Dermis microvascular lymphatic vessel endothelial cell (primary cell): ENCODE measurements at places on chromosomes 4 and X. TPM values are rescaled to one million over a fixed set of nuclear protein-coding genes. Genes with fewer than 3 reads are reported as not detected.

The IDUA gene
- 5.4 and 10.5 TPM in 2 replicates for total RNA-seq

The ATP6AP2 gene
- total RNA-seq = 78.1 and 95.2 TPM in 2 replicates

The HAND2 gene
- total RNA-seq = not detected in 2 replicates

The HMGN5 gene
- 0.39 and 1.1 TPM in 2 replicates for total RNA-seq

The ERVMER34-1 gene
- under 0.01 TPM in 2 replicates for total RNA-seq

The SYAP1 gene
- 22.4 and 30.4 TPM in 2 replicates for total RNA-seq

The GYG2 gene
- total RNA-seq = 0.51 and 1.0 TPM in 2 replicates

The UNC5C gene
- total RNA-seq = not detected in 2 replicates

The NOX1 gene
- not detected in 2 replicates for total RNA-seq

The F8 gene
- 8.9 and 31.0 TPM in 2 replicates for total RNA-seq

The ADH6 gene
- total RNA-seq = not detected in 2 replicates

The CT45A9 gene
- not detected in 2 replicates for total RNA-seq

The CPE gene
- total RNA-seq = 0.26 and 0.89 TPM in 2 replicates

The FAM241A gene
- 9.0 and 10.3 TPM in 2 replicates for total RNA-seq

The SLC7A11 gene
- total RNA-seq = 6.4 and 17.3 TPM in 2 replicates

The HSFX4 gene
- not detected in 2 replicates for total RNA-seq

The C1QTNF7 gene
- not detected in 2 replicates for total RNA-seq

The GPR82 gene
- not detected in 2 replicates for total RNA-seq

The TMEM154 gene
- 0.63 and 1.8 TPM in 2 replicates for total RNA-seq

The NXF2 gene
- not detected in 2 replicates for total RNA-seq

The HMX1 gene
- total RNA-seq = under 0.01 TPM in 1 of 2 replicates, not detected in the other

The FRG2 gene
- total RNA-seq = not detected in 2 replicates

The RNF212 gene
- 0.25 and 0.39 TPM in 2 replicates for total RNA-seq

The DKK2 gene
- total RNA-seq = not detected in 2 replicates

The SPANXB1 gene
- total RNA-seq = not detected in 2 replicates

The FHIP1A gene
- 0.39 and 0.76 TPM in 2 replicates for total RNA-seq

The MAB21L2 gene
- total RNA-seq = 0.13 and 1.3 TPM in 2 replicates

The ARR3 gene
- total RNA-seq = not detected in 2 replicates

The CC2D2A gene
- total RNA-seq = 3.2 and 3.4 TPM in 2 replicates

The TMPRSS11F gene
- not detected in 2 replicates for total RNA-seq

The DRP2 gene
- total RNA-seq = under 0.01 and 0.13 TPM in 2 replicates

The NSDHL gene
- 13.9 and 15.5 TPM in 2 replicates for total RNA-seq

The GUCY1B1 gene
- total RNA-seq = 7.3 and 8.7 TPM in 2 replicates

The TRPC3 gene
- total RNA-seq = under 0.01 TPM in 1 of 2 replicates, not detected in the other

The NRK gene
- 0.25 and 0.26 TPM in 2 replicates for total RNA-seq

The HTR2C gene
- total RNA-seq = not detected in 2 replicates

The DCAF12L2 gene
- total RNA-seq = not detected in 2 replicates

The GPRASP2 gene
- 8.6 and 11.4 TPM in 2 replicates for total RNA-seq

The WNK3 gene
- 0.13 and 0.38 TPM in 2 replicates for total RNA-seq

The HSFX1 gene
- 0.26 and 0.63 TPM in 2 replicates for total RNA-seq

The CD40LG gene
- not detected in 2 replicates for total RNA-seq

The TRMT10A gene
- total RNA-seq = 3.5 and 4.9 TPM in 2 replicates

The PPARGC1A gene
- 0.26 and 2.7 TPM in 2 replicates for total RNA-seq

The NAP1L2 gene
- total RNA-seq = 1.3 and 1.7 TPM in 2 replicates

The SHROOM3 gene
- 0.13 TPM in 2 replicates for total RNA-seq

The IL1RAPL2 gene
- total RNA-seq = 0.13 TPM in 1 of 2 replicates, not detected in the other
